ENCODE measurements at places on chromosomes 2 and 18. TPM values are rescaled to one million over a fixed set of nuclear protein-coding genes. Genes with fewer than 3 reads are reported as not detected.

DNA sequence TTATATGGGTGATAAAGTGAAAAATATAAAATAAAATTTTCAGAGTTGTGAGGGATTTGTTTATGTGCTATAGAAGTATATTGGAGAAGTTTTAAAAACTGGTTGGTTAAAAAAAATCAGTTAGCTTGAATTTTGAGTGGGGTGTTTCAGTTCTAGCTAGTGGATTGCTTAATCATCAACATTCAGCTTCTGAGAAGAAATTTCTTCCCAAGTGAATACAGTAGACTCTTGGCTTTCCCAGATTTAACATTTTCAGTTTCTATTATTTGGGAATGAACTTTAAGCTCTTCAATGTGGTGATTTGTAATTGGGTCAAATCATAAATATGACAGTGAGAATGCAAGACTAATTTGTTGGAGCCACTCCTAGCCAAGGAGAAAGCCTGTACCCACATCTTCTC is 120.8 kb downstream of the PLCL1 start:
- H3K36me3 ChIP-seq, result no peaks in the 10 kb centered on the region
- H3K27me3 ChIP-seq, result no peaks in the 10 kb centered on the region
- H3K4me3 ChIP-seq, result no peak overlapping the region
- DNase-seq, result no peak
- no peak overlapping the region for H3K27ac ChIP-seq

- no peaks in the 10 kb centered on the region for H3K27me3 ChIP-seq
- no peak overlapping the region for H3K27ac ChIP-seq
Observed at GRCh38 chr18:9547782-9548181, 66.6 kb downstream of the PPP4R1 start.

- no peak overlapping the region for H3K27ac ChIP-seq
- no peaks in the 10 kb centered on the region for H3K4me1 ChIP-seq
- H3K4me3 ChIP-seq, result no peak overlapping the region
- no peak for DNase-seq
- peaks cover 25% of the 10 kb centered on the region for H3K27me3 ChIP-seq
- peaks cover 2% of the 10 kb centered on the region for H3K36me3 ChIP-seq
Observed at GRCh38 chr2:219759801-219760200, 132.4 kb downstream of the SLC4A3 start.

- no peak overlapping the region for H3K4me3 ChIP-seq
- no peak overlapping the region for H3K27ac ChIP-seq
- DNase-seq, result no peak
- H3K27me3 ChIP-seq, result no peaks in the 10 kb centered on the region
Observed at GRCh38 chr2:238149841-238150572, 8.8 kb upstream of the ERFE start.

GRCh38 chr2:58460670-58461069 is 219.5 kb upstream of the FANCL start:
- H3K27ac ChIP-seq, result no peak overlapping the region
- H3K4me1 ChIP-seq, result no peaks in the 10 kb centered on the region
- H3K36me3 ChIP-seq, result peaks cover 2% of the 10 kb centered on the region

DNA sequence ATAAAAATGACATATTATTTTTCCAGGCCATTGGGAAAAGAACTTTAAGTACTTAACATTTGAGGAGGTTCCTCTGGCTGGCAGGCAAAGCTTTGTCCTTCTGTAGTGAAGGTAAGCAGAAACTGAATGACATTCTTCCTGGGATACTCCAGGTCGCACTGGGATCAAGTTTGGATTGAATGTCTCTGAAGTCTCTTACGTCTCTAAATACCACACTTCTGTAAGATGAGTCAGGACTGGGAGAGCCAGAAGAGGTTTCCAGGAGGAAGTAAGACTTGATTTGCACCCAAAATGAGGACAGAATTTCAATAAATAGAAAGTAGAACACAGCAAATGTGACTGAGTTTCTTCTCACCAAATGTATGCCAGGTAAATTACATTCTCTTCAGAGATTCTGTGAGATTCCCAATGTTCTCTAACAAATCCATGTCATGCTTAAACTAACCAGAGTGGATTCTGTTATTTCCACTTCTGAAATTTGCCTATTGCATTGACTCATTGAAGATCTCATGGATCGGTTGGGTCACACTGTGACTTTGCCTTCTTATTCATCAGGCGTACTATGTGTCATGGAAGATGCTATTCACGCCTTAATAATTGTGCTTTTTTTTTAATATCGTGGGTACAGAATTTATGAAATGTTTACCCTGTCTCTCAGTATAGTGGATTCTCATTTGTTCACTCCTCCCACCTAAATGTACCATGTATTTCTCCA is 25.5 kb upstream of the VIT start:
- no peak overlapping the region for H3K4me3 ChIP-seq
- H3K27me3 ChIP-seq, result no peaks in the 10 kb centered on the region
- no peaks in the 10 kb centered on the region for H3K36me3 ChIP-seq
- peaks cover 40% of the 10 kb centered on the region for H3K4me1 ChIP-seq
- DNase-seq, result no peak
- peak overlapping the region; percentile 55 for H3K27ac ChIP-seq

GRCh38 chr18:31398191-31398590 is 21.6 kb downstream of the DSG4 start:
- H3K27me3 ChIP-seq, result no peaks in the 10 kb centered on the region
- no peak overlapping the region for H3K27ac ChIP-seq
- no peak overlapping the region for H3K4me3 ChIP-seq
- no peak for DNase-seq

GRCh38 chr2:159160412-159160811 is 126.1 kb downstream of the WDSUB1 start:
- H3K36me3 ChIP-seq, result peaks cover 22% of the 10 kb centered on the region
- DNase-seq, result no peak

The IGFBP2 gene
- total RNA-seq, result 376 TPM

GRCh38 chr2:69185807-69186206 is 172.8 kb downstream of the ANTXR1 start:
- H3K27me3 ChIP-seq, result no peaks in the 10 kb centered on the region
- no peak overlapping the region for H3K4me3 ChIP-seq
- no peak for DNase-seq
- H3K27ac ChIP-seq, result no peak overlapping the region

Data from mesothelial cell of epicardium (in vitro differentiated cells).